ENCODE measurements at places on chromosomes 1 and 21.

- DNase-seq = peak; percentile 27
Observed at GRCh38 chr1:20727746-20728316, 4.7 kb downstream of the SH2D5 start.

GRCh38 chr1:76867342-76868130 lies at the start of gene ST6GALNAC5:
Gene ST6GALNAC5, plus strand, starts transcription at chr1:76867480.
- peak; percentile 34 for DNase-seq

- DNase-seq = no peak
Observed at GRCh38 chr1:193421487-193421886, 235.1 kb upstream of the B3GALT2 start.

DNA sequence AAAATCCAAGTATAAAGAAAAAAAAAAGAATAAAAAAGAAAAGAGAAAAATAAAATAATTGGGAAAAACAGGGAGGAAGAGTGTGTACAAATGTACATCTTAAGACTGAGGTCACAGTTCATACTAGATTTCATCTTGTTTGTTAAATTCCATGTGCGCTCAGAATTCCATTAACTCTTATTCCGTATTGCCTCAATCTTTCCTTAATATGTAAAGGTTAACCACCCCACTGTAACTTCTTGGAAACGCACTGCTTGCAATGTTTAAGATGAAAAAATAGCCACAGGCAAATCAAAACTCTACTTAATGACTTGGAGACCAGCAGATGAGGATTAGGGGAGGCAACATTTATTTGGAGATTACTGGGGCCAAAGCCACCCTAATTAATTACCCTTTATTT lies 23.9 kb upstream of the KCNE1 start:
- DNase-seq = no peak

GRCh38 chr21:15966231-15966630 lies 236.4 kb downstream of the USP25 start:
- no peak for DNase-seq

- no peak for DNase-seq
Observed at GRCh38 chr1:93979718-93980319, 70.6 kb upstream of the GCLM start.

DNA sequence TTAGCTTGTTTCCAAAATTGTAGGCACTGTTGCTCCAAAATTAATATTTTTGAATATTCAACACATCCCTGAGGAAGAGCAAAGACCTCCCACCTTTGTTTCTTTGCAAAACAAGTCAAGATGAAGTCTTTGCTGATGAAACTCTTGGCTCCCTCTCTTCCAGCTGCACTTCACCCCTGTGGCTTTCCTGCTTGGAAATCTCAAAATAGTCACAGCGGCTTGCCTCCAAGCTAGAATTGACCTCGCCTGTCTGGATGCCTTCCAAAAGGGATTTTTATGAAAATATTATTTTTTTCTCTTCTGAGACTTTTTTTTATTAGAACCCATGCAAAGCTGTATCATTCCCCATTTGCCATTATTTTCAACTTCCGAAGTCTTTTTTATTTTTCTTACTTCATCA lies 71.1 kb upstream of the MROH9 start:
- no peak for DNase-seq

Measured in activated T-cell treated with anti-CD3 and anti-CD28 coated beads, Interleukin-2, amount 50 U/mL, for 24 hours (primary cell).